ENCODE measurements at places on chromosomes 16 and 17.

- no peak for DNase-seq
These were observed 21.5 kb downstream of the SRL start for GRCh38 chr16:4220358-4220757.

DNA sequence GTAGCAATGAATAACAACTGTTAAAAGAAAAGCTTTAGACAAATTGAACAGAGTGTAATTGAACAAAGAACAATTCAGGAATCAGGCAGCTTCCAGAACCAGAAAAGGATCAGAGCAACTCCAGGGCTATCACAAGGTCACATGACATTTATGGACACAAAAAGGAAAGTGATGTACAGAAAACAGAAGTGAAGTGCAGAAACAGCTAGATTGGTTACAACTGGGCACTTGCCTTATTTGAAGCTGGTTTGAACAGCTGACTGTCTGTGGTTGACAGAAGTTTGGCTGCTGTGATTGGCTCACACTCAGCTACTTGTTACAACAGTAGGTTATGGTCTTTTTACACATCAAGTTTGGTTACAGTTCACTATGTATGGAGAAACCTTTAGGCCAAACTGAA is 14.8 kb downstream of the EFCAB5 start:
- DNase-seq, result no peak

- no peak for DNase-seq
These were observed 8.5 kb upstream of the PSMD7 start for GRCh38 chr16:74288065-74288464.

DNA sequence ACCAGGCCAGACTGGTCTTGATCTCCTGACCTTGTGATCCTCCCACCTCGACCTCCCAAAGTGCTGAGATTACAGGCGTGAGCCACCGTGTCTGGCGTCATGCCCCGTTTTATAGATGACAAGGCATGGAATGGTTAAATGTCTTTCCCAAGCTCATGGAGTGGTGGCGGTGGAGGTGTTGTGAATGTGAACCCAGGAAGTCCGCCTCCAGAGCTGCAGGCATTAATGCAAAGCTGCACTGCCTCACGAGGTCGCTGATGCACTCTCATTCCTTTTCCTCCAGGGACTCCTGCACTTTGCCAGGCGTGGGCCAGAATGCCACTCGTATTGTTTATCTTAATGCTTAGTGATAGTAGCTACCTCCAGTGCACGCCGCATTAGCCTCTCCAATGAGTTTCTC is 149.6 kb downstream of the WWOX start:
- no peak for DNase-seq

GRCh38 chr16:57536306-57537193 is at the start of gene CCDC102A:
Gene CCDC102A, minus strand, starts transcription at chr16:57536571. Its CDS starts 7,394 bp downstream, at chr16:57529177.
- DNase-seq, result no peak

GRCh38 chr16:15444264-15444663 is 9.9 kb downstream of the BMERB1 start:
- DNase-seq, result no peak

DNA sequence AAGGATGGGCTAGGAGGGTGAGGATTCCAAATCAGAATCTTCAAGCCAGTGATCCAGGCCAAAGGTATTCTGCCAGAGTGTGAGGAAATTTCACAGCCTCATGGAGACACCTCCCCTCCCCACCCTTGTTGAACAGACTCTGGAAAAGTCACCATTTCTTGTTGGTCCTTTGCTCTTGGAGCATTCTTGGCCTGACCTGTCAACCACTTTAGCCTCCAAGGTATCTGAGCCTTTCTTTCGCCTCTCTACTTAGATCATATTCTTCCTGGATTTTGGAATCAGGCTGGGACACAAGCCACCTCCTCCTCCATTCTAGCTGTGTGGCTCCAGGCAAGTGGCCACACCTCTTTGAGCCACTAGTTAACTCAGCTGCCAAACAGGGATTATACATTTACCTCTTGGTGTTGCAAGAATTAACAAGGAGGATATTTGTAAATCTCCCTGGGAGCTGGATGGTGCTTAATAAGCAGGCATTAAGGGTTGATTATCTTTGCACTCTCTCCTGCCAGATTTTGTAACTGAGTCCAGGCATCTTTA is 193.5 kb downstream of the WWOX start:
- DNase-seq, result no peak

GRCh38 chr16:76787394-76787793 is 403.6 kb upstream of the MON1B start:
- no peak for DNase-seq

GRCh38 chr16:52680993-52681392 is 134.1 kb upstream of the TOX3 start:
- DNase-seq, result no peak

GRCh38 chr16:84689111-84689510 is 10.7 kb upstream of the USP10 start:
- DNase-seq, result no peak

GRCh38 chr17:29115961-29116803 is 64.0 kb downstream of the MYO18A start:
- DNase-seq, result no peak

DNA sequence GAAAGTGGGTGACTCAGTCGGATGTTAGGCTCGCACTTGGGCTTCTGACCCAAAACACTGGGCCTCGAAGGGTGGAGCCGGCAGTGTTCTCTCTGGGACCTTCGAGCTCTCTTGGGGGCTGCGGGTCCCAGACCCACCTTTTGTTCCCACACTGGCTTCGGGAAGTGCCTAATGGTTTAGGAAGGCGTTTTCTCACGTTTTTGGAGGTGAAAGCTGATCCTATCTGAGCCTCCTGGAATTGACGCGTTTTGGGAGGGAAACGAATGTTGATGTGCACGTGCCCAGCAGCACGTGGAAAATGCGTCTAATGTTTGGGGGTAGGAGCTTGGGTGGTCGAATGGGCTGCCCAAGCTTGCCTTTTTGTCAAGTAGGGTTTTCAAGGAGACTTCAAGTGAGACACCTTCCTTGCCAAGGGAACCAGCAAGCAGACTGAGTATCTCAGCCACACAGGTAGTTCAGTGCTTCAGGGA is 666 bp downstream of the HGS start:
- no peak for DNase-seq
